GM23248 (cell line): ENCODE measurements at places on chromosomes 7 and 10. TPM values are rescaled to one million over a fixed set of nuclear protein-coding genes. Genes with fewer than 3 reads are reported as not detected.

The SPDYE11 gene
- not detected in 2 replicates for total RNA-seq

- no peak for DNase-seq
These were observed 64.9 kb downstream of the MYL10 start for GRCh38 chr7:101563943-101564777.

The DMBT1 gene
- total RNA-seq = not detected in 2 replicates

The CARD11 gene
- total RNA-seq = not detected in 2 replicates

GRCh38 chr7:3682028-3682710 lies 381.1 kb downstream of the SDK1 start:
- DNase-seq = no peak

- no peak for DNase-seq
These were observed 19.2 kb upstream of the ZNF32 start for GRCh38 chr10:43667761-43668386.

- DNase-seq = no peak
These were observed 31.9 kb upstream of the CBLL1 start for GRCh38 chr7:107712025-107712424.
